ENCODE measurements at places on chromosomes 4 and X.
A peak's percentile ranks its signal among the peaks of the same experiment; 100 is the strongest.

GRCh38 chr4:6090931-6091330, 72.7 kb upstream of the C4orf50 start:
- no peak for DNase-seq

DNA sequence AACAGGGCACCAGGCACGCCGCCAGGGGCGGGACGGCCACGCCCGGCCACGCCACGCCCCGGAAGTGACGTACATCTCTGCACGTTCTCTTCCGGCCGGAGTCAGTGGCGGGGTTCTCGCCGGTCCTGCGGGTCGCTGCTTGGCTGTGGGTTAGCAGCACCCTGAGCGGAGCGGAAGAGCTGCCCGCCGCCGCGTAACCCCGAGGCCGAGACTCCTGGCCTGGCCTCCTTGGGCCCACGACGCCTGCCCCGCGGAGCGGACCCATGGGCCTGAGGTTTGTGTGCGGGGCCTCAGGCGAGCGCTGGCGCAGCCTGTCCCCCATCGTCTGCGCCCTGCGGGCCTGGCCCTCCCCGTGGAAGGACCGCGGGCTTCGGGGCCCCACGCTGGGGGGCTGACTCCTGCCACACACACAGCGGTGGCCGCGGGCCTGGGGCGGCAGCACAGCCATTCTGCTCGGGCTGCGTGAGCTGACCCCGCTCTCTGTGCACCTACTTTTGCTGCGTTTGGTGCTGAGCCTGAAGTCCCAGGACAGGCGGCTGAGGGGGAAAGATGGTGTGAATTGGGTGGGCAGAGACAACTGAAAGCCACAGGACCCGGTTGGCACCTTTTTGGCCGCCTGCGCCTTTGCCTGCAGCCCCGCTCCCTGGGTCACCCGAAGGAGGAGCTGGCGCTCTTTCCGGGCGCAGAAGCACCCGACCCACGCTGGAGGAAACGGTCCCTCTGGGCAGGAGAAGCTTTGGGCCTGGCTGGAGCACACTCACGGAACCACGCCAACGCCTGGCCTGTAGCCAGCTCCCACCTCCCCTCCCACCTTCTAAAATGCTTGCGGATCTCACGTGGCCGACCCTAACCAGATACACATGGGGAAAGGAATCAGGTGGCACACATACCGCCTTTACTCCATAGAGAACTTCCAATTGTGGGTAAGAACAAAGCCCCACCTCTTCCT, 28.1 kb downstream of the NOP14 start:
- peak; percentile 78 for DNase-seq

GRCh38 chr4:140426610-140427105, 790 bp downstream of the CLGN start:
- DNase-seq = no peak

- no peak for DNase-seq
These were observed 60.7 kb downstream of the CASK start for GRCh38 chrX:41862562-41863184.

DNA sequence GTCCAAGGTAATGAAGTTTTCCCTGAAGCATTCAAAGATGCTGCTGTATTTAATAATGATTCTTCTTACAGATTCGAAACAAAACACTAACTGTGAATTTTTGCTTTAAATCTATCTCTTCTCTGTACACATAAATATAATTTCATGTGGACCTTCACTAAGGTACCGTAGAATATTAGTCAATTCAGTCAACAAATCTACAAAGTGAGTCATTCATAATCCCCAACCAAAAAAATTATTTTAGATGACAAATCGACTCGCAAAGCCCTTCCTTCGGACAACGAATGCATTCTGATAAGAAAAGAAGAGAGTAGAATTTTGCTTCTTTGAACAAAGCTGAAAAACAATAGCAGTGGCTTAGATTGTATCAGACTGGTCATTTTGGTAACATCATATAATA, 95.7 kb downstream of the PRDM5 start:
- DNase-seq = no peak

- DNase-seq = no peak
These were observed 1.9 kb downstream of the ARHGAP10 start for GRCh38 chr4:147733716-147734344.

- no peak for DNase-seq
These were observed 75.8 kb downstream of the JAKMIP1 start for GRCh38 chr4:6124386-6125102.

DNA sequence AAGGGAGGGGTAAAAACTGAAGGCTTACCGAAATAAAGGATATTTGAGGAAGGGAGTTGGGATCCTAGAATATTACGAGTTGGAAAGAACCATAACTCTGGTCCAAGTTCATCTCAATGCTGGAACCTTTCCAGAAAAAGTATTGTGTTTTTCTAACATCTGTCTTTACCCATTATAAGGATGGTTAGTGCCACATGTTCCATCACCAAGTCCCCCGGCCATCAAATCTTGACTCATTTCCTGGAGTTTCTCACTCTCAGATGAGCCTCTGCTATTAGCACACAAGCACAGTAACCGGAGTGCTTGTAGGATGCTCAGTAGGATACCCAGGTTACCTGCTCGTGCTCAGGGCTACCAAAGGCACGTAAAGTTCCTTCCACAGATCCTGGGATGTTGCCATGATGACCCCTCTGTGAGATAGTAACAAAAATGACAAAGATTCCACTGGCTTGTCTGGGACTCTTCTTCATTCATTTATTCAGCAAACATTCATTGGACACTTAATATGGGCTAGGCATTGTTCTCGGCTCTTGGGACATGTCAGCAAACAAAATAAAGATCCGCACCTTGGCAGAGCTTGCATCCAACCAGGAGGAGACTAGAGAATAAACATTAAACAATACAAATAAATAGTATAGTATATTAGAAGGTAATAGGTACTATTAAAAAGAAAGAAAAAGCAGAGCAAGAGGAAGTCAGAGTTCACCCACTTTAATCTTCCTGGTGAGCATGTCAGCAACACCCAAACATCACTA, 36.3 kb downstream of the PKD2 start:
- no peak for DNase-seq

- no peak for DNase-seq
These were observed 1862.7 kb downstream of the STIM2 start for GRCh38 chr4:28723371-28723770.

DNA sequence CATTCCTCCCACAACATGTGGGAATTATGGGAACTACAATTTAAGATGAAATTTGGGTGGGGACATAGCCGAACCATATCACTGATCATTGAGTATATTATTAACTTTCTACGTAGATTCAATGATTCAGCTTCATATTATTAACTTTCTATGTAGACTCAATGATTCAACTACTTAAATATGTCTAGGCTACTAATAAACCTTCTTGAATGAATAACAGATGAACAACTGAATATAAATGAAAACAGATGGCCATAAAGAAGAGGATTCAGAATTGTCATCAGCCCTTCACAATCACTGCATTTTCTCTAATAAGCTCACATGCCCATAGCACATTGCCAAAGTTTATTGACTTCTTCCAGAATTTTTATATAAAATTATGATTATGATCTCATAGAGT, 57.0 kb downstream of the CEP44 start:
- DNase-seq = no peak

GRCh38 chrX:46611658-46612362, 38.2 kb downstream of the CHST7 start:
- DNase-seq = no peak

- no peak for DNase-seq
These were observed 91.9 kb upstream of the TMEM164 start for GRCh38 chrX:109911046-109911445.

- no peak for DNase-seq
These were observed 30.2 kb downstream of the ATP8A1 start for GRCh38 chr4:42626629-42627146.

- DNase-seq = no peak
These were observed 81.7 kb downstream of the ALPK1 start for GRCh38 chr4:112378858-112379257.

DNA sequence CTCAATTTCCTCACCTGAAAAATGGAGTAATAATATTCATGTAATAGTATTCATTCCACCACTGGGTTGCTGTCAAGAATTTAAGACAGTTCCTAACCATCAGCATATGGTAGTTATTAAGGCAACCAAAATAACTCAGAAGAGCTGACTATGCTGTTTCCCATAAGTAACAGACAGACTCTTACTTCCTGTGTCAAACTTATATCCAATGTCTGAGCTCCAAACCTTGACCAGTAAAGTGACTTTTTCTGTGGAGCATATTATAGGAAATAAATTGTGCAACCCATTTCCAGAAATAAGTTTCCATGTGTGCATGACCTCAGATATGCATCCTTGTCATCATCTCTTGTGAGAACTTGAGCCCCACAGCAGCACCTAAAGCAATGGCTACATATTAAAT, 78.8 kb downstream of the HADH start:
- peak; percentile 48 for DNase-seq

DNA sequence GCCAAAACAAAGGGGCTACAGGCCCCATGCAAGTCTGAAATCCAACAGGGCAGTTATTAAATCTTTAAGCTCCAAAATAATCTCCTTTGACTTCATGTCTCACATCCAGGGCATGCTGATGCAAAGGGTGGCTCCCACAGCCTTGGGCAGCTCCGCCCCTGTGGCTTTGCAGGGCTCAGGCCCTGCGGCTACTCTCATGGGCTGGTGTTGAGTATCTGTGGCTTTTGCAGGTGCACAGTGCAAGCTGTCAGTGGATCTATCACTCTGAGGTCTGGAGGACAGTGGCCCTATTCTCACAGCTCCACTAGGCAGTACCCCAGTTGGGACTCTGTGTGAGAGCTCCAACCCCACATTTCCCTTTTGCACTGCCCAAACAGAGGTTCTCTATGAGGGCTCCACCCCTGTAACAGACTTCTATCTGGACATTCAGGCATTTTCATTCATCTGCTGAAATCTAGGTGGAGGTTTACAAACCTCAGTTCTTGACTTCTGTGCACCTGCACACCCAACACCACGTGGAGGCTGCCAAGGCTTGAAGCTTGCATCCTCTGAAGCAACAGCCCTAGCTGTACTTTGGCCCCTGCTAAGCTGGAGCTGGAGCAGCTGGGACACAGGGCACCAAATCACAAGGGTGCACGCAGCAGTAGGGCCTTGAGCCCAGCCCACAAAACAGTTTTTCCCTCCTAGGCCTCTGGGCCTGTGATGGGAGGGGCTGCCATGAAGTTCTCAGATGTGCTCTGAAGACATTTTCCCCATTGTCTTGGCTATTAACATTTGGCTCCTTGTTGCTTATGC, 154.8 kb upstream of the PDE5A start:
- no peak for DNase-seq

- no peak for DNase-seq
These were observed 1443.4 kb downstream of the ARAP2 start for GRCh38 chr4:34800953-34801352.

DNA sequence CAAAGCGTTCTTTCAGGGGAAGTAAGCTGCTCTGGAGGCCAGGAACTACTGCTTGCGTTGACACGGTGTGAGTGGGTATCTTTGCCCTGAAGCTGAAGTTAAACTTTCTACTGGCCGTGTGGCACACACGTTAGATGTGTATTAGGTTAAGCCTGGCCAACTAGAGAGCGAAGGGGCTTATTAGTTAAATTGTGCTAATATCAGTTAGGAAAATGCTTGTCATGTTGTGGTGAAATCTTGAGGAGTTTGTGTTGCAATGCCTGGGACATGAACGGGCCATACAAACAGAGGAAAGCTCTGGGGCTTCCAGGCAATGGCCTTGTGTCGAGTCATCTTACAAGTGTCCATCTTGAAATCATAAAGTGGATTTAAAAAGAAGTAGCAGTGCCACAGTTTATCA, 62.6 kb downstream of the NSUN7 start:
- no peak for DNase-seq

- peak; percentile 5 for DNase-seq
These were observed 68.9 kb downstream of the ARHGAP24 start for GRCh38 chr4:85543832-85544231.

DNA sequence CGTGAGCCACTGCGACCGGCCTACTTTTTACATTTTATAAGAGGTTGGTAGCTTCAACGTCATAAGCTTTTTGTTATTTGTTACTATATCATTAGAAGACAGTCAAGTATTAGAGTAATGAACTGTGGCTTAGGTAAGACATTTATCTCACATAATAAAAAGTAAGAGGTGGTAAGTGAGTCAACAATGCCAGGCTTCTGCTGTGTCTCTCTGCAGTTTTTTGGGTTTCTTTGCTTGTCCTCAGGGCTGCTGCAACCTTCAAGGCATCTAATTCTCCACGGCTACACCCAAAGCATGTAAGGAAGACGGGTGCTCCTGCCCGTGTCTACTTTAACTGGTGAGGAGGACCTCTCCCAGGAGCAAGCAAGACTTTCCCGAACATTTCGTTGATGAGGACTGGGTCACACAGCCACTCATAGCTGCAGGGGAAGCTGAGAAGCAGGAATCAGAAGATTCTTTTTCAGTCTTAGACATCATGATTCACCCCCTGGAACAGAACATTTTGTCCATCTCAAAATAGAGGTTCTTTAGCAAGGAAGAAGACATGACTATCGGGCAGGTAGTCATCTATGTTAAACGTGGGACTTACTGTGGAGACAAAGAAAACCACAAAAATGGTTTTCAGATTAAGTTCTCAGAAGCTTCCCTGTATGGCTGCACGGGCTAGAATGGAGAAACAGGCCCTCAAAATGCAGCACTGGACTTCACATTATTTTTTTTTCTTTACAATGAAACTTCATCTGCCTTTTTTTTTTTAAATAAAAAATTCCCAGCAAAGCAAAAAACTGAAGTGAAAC, 13.0 kb upstream of the RHOH start:
- no peak for DNase-seq

GRCh38 chr4:81631958-81632441, 160.3 kb upstream of the RASGEF1B start:
- DNase-seq = peak; percentile 68

DNA sequence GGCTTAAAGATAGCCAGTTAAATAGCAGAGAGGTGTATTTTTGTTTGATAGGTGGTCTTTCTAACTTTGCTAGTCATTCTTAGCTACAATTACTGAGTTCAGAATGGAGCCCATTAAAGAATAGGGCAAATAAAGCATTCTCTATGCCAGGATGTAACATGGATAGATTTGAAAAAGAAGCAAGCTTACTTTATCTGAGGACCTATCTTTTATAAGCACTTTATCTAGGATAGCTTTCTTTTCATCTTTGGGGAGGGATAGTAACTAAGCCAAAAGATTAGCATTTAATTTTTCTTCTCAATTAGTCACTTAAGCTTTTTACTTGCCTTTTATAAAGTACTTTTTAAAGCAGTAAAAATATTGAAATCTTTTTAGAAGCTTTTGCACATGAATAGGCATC, 1148.0 kb upstream of the DIAPH2 start:
- no peak for DNase-seq

DNA sequence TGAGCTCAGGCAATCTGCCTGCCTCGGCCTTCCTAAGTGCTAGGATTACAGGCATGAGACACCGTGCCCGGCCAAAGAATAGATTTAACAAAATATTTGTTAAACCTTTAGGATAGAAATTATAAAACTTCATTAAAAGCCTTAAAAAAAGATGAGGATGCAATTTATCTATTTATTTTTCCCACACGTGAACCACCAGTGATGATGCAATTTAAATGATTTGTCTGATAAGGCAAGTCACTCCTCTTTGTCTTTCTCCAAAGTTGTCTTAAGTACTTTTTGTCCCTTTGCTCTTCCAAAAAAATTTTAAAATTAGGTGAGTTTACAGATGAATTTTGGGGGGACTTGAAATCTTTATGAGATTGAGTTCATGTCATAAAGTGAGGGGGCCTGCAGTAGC, 58.2 kb downstream of the SLC34A2 start:
- no peak for DNase-seq

GRCh38 chr4:99790796-99791617, 25.6 kb upstream of the DAPP1 start:
- DNase-seq = no peak

- DNase-seq = no peak
These were observed 593.0 kb upstream of the AADAT start for GRCh38 chr4:170682558-170683294.

GRCh38 chr4:8748236-8748575, 123.4 kb downstream of the HMX1 start:
- no peak for DNase-seq

- no peak for DNase-seq
These were observed 1290.5 kb downstream of the ADGRL3 start for GRCh38 chr4:62490635-62491034.
